Stimulated activated CD8-positive, alpha-beta memory T cell treated with anti-CD3 and anti-CD28 coated beads, Interleukin-4, amount 100 ng/mL, for 24 hours (primary cell): ENCODE measurements at places on chromosomes 16 and 17.

GRCh38 chr17:64056269-64057005, 36.0 kb upstream of the ICAM2 start:
- no peak for DNase-seq

GRCh38 chr17:82582213-82582612, 62.7 kb downstream of the FOXK2 start:
- no peak for DNase-seq

GRCh38 chr16:83046664-83047063, 419.9 kb downstream of the CDH13 start:
- no peak for DNase-seq

- DNase-seq: no peak
Measured at GRCh38 chr17:40555296-40556190, 9.7 kb downstream of the CCR7 start.

DNA sequence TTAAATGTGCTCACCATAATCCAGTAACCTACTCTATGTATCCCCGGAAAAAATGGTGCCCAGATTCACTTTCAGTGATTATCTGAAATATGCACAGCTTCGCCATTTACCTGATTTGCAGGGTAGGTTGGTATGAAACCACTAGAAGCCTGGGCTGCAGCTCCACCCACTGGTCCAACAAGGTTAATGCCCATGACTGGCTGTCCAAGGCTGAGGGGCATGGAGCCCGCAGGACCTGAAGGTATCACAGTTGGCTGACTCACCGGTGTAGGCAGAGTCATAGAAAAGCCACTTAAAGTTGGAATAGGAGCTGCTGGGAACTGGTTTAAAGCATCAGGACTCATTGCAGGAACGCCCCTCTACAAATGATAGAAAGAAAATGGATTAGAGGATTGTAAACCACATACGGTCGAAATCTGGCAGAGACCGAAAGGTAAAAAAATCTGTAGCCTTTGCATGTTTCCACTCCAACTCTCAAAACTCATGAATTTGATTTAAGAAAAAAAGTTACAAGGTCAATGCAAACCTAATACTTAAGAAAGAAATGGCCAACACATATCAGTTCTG, 38.6 kb downstream of the SYNRG start:
- DNase-seq: peak; percentile 11

DNA sequence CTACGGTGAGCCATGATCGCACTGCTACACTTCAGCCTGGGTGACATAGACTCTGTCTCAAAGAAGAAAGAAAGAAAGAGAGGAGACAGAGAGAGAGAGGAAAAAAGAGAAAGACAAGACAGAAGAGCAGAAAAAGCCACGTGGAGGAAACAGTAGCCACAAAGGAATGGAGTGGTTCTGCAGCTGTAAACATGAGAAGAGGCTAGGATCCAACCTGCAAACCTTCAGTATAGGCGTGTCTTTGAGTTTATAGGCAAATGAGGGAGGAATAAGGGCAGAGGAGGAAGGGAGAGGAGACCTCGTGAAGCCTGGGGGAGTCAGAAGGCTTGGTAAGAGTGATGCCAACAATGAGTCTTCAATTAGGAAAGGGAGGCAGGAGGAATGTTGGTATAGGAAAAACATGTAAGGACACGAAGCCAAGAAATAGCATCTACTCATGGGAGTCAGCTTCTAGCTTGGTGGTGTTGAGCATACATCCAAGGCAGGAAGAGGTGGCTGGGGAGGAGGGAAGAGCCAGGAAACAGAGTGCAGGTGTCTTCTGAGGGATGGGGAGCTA, 3.9 kb downstream of the MED9 start:
- no peak for DNase-seq

DNA sequence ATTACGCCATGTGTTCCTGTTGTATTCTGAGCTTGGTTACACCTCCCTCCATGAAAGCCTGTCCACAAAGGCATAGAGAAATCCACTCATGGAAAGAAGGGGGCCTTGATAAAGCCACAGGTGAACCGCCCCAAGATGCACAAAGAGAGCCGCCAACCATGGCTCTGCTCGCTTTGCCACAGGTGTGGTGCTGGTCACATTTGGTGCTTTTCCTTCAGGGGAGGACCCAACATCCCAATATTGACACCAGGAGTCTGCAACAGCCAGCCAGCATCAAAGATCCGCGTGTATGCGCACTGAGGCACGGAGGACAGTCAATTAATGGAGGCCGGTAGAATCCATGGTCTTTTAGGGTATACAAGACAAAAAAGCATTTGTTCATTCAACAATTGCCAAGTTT, 7.3 kb downstream of the ABCA3 start:
- no peak for DNase-seq

DNA sequence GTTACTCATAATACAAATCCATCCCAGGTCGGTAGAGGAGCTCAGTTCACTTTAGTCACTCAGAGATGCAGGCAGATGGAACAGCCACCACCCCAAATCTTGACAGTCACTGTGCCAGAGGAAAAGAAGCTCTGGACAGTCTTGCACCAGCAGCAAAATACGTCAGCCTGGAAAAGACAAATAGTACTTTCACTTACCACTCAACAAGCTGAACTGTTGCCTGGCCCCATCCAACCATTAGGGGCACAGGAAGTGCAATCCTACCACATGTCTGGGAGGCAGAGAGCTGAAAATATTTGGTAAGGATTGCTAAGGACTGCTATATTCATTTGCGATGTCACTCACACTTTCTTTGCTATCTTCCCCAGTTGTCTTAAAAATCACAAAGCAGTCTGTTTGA, 239.1 kb upstream of the TOX3 start:
- no peak for DNase-seq

DNA sequence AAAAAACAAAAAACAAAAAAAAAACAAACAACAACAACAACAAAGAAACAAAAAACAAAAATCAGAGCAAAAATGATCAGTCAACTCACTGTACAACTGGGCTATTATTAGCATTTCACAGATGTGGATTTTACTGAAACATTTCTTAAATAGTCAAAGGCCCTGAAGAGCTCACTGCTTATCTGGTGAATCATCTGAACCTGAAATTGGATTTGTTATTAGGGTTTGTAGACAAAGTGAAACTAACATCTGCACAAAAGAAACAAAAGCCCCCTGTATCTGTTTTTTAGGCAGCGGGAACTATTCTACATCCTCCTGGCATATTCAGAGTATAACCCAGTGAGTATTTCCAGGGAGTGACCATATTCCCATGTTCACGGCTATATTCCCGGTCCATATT, 32.6 kb upstream of the KSR1 start:
- no peak for DNase-seq

- DNase-seq: no peak
Measured at GRCh38 chr16:20879175-20880040, 20.8 kb downstream of the DCUN1D3 start.

DNA sequence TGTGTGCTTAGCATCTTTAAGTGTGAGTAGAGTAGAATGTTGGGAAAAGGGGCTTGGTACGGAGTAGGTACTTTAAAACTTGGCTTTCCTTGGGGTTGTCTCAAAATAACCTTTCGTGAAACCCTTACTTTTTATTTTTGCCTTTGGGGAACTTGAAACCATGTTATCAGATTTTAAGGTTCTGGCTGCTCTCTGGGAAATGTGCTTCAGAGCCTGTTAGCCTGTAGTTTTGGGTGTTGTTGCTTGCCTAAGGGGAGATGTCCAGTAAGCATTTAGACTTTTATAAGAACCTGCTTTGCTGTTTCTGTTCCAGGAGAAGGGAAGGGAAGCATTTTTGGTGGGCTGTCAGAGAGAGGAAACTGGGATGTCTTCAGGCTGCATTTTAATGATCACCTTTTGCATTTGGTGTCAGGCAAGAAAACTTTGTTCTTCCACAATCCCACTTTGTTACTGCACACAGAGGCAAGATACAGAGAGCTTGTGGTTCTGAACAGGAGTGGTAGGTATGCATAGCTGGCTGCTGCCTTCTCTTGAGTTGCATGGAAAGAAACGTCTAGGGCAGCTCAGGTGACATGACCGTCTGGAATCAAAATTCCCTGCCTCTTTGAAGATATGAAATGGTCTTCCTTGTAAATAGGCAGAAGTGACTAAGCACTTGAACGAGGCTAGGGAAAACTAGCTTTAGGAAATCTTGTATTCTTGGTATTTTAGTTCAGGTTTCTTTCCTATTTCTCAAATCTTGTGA, 1.7 kb downstream of the RABEP1 start:
- DNase-seq: no peak

DNA sequence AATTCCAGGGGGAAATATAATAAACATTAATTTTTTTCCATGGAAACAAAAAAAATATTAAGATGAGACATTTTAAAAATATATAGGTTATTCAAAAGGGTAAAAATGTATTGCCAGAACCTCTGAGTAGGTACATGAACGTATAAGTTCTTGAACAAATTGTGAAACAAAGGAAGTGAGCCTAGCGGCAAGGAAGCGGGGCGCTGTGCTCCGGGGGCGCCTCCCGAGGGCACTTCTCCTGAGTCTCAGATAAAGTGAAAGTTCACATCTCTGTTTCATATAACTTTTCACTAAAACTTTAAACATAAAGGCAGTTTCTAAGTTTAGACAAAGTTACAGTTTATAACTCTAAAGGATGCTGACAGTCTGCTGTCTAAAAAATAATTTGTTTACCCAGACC, 52.3 kb downstream of the TNRC6C start:
- no peak for DNase-seq

DNA sequence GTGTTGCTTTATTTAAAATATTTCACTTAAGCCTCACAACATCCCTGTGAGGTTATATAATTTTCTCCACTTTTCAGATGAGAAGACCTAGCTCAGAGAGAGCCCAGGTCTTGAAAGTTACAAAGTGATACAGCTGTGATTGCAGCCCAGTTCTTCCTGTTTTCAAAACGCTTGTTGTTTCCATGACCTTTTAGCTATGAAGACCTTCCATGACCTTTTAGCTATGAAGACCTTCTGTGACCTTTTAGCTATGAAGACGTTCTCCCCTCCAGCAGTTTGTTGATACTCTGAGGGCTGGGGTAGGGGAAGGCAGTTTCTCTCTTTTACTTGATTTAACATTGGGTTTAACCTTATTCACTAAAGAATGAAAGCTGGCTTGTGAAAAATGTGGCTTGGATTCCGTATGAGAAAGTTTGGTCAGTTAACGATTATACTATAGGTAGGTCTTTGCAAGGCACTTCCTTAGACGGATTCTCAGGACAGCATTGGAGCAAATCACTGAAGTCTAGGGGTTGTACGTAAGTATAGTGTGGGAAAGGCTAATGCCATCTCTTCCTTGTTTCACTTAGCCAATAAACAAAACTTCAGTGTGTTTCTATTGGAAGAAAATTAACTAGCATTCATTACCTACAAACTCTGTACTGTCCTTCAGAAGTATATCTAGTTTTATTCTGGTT, 20.7 kb downstream of the PHKB start:
- no peak for DNase-seq

- DNase-seq: no peak
Measured at GRCh38 chr17:36942019-36942599, 4.8 kb downstream of the LHX1 start.

DNA sequence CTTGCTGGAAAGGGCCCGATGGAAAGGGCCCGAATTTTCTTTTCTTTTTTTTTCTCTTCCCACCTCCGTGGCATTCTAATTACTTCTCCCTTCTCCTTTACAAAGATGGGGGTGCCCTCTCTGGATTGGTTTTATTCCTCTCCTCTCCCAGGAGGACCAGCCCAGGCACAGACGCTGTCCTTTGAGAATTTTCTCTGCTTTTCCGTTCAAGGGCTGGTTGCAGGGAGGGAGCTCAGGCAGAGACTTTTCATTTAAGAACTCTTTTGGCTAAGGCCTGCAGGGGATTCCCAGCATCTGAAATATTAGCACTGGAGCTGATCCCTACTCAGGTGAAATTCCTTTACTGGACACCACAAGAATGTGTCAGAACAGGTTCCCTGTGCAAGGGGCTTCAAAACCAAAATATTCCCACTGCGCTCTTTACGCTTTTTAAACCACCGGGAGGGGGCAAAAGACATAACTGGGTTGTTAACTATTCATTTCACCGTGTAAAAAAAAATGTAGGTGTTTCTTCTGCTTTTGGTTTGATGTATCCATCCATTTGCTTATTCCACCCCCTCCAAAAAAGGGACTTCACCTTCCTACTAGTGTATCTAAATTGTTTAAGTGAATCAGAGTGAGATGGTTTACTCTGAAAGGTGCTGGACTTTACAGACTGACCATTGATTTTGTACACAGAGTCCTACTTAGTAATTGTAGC, 1.4 kb downstream of the NFAT5 start:
- no peak for DNase-seq

DNA sequence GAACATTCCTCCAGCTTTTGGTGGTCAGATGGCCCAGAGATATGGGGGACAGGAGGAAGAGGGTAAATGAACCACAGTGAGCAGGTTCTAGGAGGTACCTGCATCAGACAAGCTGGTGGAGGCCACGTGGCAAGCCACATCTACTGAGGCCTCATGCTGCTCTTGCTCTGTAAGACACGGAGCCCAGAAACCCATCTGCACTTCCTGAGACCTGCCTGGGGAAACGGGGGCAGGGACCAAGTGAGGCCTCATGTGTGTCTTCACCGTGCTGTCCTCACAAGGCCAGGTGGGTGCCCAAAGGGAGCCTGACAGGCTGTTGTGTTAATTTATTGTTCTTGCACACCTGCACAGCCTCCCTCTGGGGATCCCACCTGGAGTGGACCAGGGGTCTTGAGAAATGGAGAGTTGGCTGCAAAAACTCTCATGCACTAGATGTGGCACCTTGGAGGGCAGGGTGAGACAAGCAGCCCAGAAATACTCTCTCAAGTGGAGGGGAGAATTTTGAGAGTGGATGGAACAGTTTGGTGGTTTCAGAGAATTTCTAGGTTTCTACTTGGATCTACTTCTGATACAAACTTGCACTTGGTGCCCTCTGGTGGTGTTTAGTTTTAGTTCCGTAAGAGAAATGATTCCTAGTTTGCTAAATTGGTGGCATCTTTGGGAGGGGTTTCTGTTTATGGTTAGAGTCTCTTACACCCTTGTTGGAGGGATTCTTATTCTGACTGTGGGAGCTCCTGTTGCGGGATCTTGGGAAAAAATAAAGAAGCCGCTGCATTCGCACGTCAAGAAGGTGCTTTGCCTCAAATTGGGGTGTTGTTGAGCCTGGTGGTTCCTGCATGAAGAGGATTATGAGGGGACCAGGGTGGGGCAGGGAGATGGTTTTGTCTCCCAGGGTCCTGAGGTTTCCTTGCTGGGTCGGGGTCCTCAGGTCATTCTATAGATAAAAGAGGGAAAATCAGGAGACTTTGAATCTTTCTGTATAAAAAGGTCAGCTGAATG, 47.5 kb downstream of the SLC6A2 start:
- DNase-seq: no peak

GRCh38 chr16:48330841-48331192, 54.4 kb downstream of the SIAH1 start:
- no peak for DNase-seq
